ENCODE measurements at places on chromosomes 16 and 17.
A peak's percentile ranks its signal among the peaks of the same experiment; 100 is the strongest.

- peak; percentile 33 for DNase-seq
Measured at GRCh38 chr16:88743693-88744576, 37.6 kb downstream of the CTU2 start.

GRCh38 chr16:1654505-1655268 lies 23.4 kb upstream of the JPT2 start:
- no peak for DNase-seq

GRCh38 chr16:66551788-66552285 lies 539 bp upstream of the CKLF start:
- DNase-seq, result no peak

GRCh38 chr16:4089811-4090301 lies 26.4 kb downstream of the ADCY9 start:
- no peak for DNase-seq

GRCh38 chr17:81917565-81918332 lies at the start of gene SIRT7:
TSS of gene SIRT7 (minus strand) at chr17:81918176. CDS start at chr17:81918131, 45 bp downstream.
- DNase-seq, result peak; percentile 79

- no peak for DNase-seq
Measured at GRCh38 chr16:65523283-65523944, 401.6 kb upstream of the CDH11 start.

GRCh38 chr17:40354221-40355122 lies 10.1 kb downstream of the GJD3 start:
- DNase-seq, result no peak

DNA sequence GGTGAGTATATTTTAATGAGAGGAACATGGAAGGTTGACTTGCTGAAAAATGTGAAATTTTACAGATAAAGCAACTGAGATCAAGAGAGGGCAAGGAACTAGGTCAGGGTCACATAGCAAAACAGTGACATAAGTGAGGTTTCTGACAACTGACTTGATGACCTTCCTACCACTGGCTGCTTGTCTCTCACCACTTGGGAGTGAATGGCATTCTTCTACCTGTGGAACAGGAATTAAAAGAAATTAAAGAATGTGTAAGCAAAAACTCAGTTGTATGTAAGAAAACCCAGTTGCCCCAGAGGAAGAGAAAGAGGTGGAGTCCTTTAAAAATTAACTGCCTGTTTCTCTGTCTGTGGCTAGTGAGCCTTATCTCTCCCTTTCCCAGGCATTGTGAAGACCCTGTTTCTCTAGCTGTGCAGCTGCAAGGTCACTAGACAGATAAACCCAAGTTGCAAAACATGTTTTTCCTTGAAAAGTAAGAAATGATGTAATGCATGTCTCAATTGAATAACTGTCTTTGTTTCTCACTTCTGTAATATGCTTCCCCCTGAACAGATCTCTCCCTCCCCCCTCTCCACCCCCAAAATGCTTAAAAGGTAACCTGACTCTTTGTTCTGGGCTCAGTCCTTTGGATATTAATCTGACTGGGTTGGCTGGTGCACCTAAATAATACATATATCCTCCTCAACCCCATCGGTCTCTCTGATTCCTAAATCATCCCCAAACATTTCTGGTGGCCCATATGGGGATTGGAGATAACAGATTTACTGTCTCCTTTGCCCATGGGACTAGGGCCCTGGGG lies 23.4 kb downstream of the ACSM1 start:
- DNase-seq, result no peak

- no peak for DNase-seq
Measured at GRCh38 chr16:73058221-73058615, 10.3 kb upstream of the ZFHX3 start.

- DNase-seq, result no peak
Measured at GRCh38 chr17:77445760-77446532, 305.2 kb downstream of the SEC14L1 start.

DNA sequence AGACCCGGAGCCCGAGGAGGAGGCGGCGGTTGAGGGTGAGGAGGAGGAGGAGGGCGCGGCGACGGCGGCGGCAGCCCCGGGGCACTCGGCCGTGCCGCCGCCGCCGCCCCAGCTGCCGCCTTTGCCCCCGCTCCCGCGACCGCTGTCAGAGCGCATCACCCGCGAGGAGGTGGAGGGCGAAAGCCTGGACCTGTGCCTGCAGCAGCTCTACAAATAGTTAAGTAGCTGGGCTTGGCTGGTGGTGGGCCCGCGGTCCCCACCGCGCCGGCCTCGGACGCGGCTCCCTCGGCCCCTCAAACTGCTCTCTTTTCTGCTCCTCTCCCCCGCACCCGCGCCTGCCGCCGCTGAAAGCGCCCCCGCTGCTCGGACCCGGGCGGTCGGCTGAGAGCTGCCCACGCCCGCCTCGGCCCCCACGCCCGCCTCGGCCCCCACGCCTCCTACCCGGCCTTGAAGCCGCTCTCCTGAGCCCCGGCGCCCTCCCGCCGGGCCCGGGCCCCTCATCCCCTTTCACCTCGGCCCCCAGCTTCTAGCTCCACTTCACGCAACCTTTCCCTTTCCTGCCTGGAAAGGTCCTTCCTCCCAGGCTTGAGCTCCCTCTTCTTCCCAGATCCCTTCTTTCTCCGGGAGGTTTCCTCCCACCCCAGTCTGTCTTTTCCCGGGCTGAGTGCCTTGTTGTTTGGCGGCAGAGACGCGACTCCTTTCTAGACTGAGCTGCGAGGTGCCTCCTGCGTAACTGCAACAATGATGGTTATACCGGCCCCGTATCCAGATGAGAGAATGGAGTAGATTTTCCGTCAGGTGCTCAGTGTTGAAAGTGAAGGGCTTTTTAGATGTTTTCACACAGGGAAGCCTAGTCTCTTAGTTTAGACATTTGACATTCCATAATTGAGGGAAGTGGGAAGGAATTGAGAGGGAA lies 850 bp downstream of the PPM1E start:
- DNase-seq, result no peak

- no peak for DNase-seq
Measured at GRCh38 chr17:77311371-77311981, 170.7 kb downstream of the SEC14L1 start.

GRCh38 chr17:12667299-12667958 lies 1.7 kb downstream of the MYOCD start:
- DNase-seq, result no peak

DNA sequence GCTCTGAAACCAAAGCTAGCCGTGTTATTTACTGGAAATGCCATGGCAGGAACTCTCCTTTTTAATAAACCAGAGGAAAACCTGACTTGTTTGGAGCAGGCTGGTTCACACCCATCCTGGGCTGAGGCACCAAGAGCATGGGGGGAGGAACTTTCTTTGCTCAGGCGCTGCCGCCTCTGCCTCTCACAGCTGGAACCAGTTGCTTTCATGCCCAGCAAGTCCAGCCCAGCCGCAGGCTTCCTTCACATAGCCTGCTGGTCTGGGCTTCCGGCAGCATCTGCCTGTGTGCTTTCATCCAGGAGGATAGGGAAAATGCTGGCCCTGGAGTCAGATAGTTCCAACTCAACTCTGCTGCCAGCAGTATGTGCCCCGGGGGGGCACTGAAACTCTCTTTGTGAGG lies 88.1 kb upstream of the ASIC2 start:
- DNase-seq, result no peak

DNA sequence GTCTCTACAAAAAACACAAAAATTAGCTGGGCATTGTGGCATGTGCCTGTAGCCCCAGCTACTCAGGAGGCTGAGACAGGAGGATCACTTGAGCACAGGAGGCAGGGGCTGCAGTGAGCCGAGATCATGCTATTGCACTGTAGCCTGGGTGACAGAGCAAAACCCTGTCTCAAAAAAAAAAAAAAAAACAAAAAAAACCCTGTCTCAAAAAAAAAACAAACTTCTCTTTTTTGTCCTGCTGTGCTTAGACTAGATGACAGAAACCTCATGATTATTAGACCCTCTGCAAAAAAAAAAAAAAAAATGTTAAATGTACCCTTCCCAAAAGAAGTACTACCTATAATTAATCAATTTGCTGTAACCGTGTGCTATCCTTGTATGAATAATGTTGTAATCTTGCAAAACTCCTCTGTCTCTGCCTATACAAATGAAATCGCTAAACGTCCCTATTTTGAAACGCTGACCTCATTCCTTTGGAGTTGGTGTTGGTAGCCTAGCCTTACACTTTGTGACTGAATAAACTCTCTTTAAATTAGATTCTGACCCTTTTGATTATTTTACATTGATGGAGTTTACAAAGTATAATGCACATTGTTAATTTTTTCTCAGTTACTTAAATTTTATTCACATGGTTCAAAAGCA lies 13.6 kb upstream of the DHRS7B start:
- no peak for DNase-seq

- DNase-seq, result no peak
Measured at GRCh38 chr16:67186550-67186950, 2.8 kb upstream of the MATCAP1 start.

GRCh38 chr16:72098936-72099335 lies 5.3 kb downstream of the DHX38 start:
- DNase-seq, result no peak

GRCh38 chr17:44113382-44113781 lies 10.1 kb downstream of the HDAC5 start:
- no peak for DNase-seq

DNA sequence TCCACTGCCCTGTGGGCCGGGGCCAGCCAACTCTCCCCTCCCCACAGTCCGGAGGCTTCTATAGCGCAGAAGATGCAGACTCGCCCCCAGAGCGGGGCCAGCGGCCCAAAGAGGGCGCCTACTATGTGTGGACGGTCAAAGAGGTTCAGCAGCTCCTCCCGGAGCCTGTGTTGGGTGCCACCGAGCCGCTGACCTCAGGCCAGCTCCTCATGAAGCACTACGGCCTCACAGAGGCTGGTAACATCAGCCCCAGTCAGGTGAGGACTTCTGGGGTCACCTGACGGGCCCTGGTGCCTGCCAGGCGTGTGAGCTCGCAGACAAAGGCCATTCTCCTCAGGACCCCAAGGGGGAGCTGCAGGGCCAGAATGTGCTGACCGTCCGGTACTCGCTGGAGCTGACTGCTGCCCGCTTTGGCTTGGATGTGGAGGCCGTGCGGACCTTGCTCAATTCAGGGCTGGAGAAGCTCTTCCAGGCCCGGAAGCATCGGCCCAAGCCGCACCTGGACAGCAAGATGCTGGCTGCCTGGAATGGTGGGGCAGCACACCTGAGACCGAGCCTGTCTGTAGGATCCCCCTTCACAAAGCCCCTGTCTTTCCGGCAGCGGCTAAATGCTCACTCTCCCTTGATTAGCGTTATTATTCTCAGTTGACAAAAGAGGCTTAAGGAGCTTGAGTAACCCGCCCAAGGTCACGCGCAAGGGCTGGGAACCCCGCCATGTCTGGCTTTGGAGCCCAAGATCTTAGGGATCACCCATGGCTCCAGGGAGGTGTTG lies 3.9 kb downstream of the SPATA20 start:
- peak; percentile 43 for DNase-seq

DNA sequence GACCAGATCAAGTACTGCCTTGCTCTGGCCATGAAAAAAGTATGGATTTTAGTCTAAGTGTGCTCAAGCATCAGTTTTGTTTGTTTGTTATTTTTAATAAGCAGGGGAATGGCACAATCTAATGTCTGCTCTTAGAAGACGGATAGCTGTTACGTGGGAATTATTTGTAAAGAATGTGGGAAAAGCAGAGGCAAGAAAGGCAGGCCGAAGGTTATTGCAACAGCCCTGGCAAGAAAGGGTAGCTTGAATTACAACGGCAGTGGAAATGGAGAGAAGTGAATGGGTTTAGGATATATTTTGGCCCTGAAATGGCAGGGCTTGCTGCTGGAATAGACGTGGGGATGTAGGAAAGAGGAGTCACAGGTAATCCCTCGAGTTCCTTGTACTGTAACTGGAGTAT lies 987 bp upstream of the HASPIN start:
- DNase-seq, result no peak

DNA sequence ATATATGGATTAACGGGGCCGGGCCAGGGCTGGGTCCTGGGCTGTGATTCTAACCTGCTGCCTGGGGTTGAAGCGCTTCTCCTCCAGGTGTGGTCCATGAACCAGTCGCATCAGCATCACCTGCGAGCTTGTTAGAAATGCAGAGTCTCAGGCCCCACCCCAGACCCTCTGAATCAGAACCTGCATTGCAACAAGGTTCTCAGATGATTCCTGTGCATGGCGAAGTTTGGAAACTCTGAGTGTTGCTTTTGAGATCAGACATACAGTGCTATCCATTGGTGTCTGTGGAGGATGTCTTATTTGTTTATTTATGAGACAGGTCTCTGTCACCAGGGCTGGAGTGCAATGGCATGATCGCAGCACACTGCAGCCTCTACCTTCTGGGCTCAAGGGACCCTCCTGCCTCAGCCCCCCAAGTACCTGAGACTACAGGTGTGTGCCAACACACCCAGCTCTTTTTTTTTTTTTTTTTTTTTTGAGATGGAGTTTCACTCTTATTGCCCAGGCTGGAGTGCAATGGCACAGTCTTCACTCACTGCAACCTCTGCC lies 99.8 kb downstream of the PITPNC1 start:
- no peak for DNase-seq

DNA sequence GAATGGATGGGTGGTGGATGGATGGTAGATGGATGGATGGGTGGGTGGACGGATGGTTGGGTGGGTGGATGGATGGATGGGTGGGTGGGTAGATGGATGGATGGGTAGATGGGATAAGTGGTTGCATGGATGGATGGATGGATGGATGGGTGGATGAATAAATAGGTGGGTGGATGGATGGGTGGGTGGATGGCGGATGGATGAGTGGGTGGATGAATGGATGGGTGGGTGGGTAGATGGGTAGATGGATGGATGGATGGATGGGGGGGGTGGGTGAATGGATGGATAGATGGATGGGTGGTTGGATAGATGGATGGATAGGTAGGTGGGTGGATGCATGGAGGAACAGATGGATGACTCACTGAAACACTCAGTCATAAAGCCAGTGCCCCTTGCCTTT lies 51.0 kb upstream of the FASN start:
- no peak for DNase-seq

DNA sequence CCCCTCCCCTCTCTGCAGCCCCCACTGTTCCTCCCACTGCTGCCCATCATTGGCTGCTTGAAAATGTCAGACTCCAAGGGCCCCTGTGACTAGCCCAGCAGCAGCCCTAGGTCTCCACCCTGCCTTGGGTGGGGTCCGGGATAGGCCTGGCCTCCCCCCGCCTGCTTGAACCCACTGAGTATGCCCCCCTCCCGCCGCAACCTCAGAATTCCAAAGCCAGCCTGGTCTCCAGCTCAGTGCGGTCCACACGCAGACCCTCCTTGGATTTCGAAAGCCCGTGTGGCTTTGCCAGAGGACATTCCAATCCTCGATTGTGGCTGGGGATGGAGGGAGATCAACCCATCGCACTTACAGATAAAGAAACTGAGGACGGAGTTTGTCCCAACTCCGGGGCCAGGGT lies 6.4 kb downstream of the DPEP1 start:
- DNase-seq, result no peak

DNA sequence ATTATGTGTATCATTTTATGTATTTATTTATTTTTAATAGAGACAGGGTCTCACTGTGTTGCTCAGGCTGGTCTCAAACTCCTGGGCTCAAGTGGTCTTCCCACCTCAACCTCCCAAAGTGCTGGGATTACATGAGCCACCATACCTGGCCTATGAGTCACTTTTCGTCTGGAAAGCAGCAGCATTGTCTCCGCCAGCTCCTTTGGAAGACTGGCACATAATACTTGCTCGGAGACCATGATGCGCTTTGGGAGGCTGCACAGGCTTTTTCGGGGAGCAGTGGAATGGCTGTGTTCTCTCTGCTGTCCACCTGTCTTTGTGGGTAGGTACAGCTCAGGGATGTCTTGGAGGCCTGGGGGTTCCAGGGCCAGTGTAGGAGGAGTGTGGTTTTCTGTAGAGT lies 102.2 kb downstream of the AATF start:
- no peak for DNase-seq

- no peak for DNase-seq
Measured at GRCh38 chr17:79622776-79623175, 11.9 kb upstream of the RBFOX3 start.
